PC-9 (cell line): ENCODE measurements at places on chromosomes 5 and 9.
A peak's percentile ranks its signal among the peaks of the same experiment; 100 is the strongest.

DNA sequence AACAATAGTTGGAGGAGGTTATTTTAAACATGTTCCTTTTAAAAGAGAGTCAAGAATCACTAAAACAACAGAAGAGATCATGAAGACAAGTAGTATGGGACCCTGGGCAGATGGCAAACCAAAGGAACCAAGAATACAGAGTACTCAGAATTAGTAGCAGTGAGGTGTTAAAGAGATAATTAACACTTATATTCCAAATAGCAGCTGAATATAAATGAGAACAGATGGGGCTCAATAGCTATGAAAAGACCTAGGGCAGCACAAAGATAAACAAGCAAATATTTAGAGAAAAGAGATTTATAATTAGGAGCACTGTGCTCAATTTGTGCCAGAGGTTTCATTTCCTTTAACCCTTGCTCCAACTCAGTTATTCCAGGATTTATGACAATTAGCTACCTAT, 159.1 kb downstream of the FAM114A2 start:
- no peak for DNase-seq

DNA sequence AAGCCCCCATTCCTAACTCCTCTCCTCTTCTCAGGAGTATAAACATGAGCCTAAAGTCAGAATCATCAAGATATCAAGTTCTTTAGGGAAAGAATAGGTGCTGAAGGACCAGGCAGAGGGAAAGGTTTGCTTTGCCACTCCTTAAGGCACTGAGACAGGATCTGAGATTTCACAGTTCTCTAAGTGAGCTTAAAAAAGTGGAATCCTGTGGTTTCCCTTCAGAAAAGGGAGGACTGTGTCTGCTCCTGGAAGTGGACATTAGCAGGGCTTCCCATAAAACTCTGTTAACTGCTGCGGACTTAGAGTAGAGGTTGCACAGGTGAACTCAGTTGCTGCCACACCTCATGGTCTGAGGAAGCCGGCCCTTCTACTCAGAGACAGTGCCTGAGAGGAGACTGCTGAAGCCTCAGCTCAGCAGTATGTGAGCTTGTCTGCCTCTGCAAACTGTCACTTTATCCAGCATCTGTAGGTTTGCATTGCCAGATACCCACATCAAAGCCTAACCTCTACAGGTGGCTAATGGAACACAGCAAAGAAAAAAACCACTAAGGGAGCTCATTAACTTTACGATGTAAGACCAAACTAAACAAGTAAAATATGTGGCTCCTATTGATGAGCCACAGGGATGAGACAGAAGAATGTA, 42.9 kb downstream of the RIC1 start:
- no peak for DNase-seq

- peak; percentile 95 for DNase-seq
Observed at GRCh38 chr5:177546258-177546741, 8.1 kb downstream of the FAM193B start.

- DNase-seq = no peak
Observed at GRCh38 chr9:34684145-34684544, 6.9 kb downstream of the CCL19 start.

DNA sequence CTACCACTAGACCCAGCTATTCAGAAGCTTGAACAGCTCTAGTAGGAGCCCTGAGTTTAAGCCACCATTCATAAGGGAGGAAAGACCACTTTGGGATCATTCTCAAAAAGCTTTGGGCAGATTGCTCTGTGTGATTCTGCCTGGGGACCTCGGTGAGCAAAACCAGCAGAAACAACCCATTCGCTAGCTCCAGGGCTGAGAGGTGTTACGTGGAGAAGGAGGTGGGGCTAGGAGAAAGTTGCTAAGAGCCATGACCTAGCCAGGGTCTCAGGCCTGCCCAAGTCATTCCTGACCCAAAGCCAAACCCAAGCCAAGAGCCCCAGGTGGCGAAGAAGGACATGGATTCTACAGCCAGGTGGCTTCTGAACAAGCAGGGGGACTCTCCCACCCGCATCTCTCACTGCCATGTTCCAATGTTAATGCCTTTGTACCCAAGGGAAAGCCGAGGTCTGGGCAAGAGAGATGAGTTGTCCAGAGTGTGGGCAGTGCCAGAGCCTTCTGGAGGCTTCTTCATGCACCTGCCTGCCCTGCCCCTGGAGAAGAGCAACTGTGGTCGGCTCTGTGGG, 4.0 kb upstream of the BARHL1 start:
- no peak for DNase-seq

GRCh38 chr9:129559506-129559881, 61.4 kb downstream of the C9orf50 start:
- DNase-seq = no peak

GRCh38 chr5:30994902-30995301, 198.6 kb upstream of the CDH6 start:
- DNase-seq = no peak

GRCh38 chr5:136963504-136963903, 535.6 kb downstream of the SPOCK1 start:
- DNase-seq = no peak
